ENCODE measurements at places on chromosomes 6 and 20. TPM values are rescaled to one million over a fixed set of nuclear protein-coding genes. Genes with fewer than 3 reads are reported as not detected.

The SEL1L2 gene
- total RNA-seq = not detected

The TBXT gene
- total RNA-seq = not detected

The PLEKHG1 gene
- 0.32 TPM for total RNA-seq

The CCDC28A gene
- total RNA-seq = 10.9 TPM

The RSPO4 gene
- not detected for total RNA-seq

The BHLHE23 gene
- total RNA-seq = not detected

The TBPL1 gene
- 21.4 TPM for total RNA-seq

The HSPA1A gene
- total RNA-seq = 176 TPM

The VPS16 gene
- total RNA-seq = 31.4 TPM

The PRPH2 gene
- not detected for total RNA-seq

The TMEM74B gene
- 3.7 TPM for total RNA-seq

The DLK2 gene
- 5.1 TPM for total RNA-seq

The NKX2-2 gene
- not detected for total RNA-seq

The CYP39A1 gene
- total RNA-seq = not detected

The CPXM1 gene
- total RNA-seq = not detected

The RAB44 gene
- 0.03 TPM for total RNA-seq

The REPS1 gene
- total RNA-seq = 29.1 TPM

The TBX18 gene
- 16.0 TPM for total RNA-seq

The PPP1R18 gene
- 41.7 TPM for total RNA-seq

The PKHD1 gene
- not detected for total RNA-seq

The SLC18B1 gene
- total RNA-seq = 5.9 TPM

The DDX43 gene
- total RNA-seq = not detected

The CD93 gene
- 0.02 TPM for total RNA-seq

The PPIL6 gene
- 3.9 TPM for total RNA-seq

The CAP2 gene
- total RNA-seq = 13.0 TPM

The KIF25 gene
- 0.05 TPM for total RNA-seq

The WFDC12 gene
- not detected for total RNA-seq

The ARG1 gene
- total RNA-seq = not detected

The ARFGEF3 gene
- total RNA-seq = 0.58 TPM

The TCF21 gene
- total RNA-seq = not detected

The SLC17A2 gene
- total RNA-seq = not detected

The NOX3 gene
- not detected for total RNA-seq

The BMP7 gene
- 0.38 TPM for total RNA-seq

The PGM3 gene
- total RNA-seq = 35.1 TPM

The CGA gene
- 0.48 TPM for total RNA-seq

The SYCP2L gene
- 2.0 TPM for total RNA-seq

The PRICKLE4 gene
- total RNA-seq = 0.81 TPM

The DNMT3B gene
- 5.2 TPM for total RNA-seq

The ROS1 gene
- 0.17 TPM for total RNA-seq

The NNAT gene
- not detected for total RNA-seq

The HDGFL1 gene
- total RNA-seq = not detected

The TSPO2 gene
- not detected for total RNA-seq
